ENCODE measurements at places on chromosomes 12 and 14.
A peak's percentile ranks its signal among the peaks of the same experiment; 100 is the strongest.

DNA sequence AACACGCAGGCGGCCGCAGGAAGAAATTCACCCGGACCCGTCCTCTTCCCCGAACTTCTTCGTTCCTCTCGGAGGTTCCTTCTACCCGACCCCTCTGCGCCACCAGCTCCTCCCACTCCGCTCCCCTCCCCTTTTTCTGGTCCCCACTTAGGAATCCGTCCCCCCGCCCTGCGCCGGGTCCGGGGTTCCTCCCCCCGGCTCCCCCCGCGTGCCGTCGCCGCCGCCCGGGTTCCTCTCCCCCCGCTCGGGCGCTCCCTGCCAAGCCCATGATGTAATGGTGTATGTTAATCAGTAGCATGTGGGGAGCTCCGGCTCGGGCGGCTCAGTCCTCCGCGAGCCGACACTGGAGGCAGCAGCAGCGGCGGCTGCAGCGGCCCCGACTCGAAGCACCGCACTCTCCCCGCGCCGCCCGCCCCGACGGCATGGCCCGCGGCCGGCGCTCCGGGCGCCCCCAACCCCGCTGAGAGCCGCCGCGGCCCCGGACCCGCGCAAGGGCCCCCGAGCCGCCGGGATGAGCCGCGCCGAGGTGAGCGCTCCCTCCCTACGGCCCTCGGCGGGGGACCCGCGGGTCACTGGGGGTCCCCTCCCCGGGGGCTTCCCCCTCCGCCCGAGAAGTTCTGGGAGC, 1.0 kb upstream of the SAMD4A start:
- peak; percentile 96 for DNase-seq

DNA sequence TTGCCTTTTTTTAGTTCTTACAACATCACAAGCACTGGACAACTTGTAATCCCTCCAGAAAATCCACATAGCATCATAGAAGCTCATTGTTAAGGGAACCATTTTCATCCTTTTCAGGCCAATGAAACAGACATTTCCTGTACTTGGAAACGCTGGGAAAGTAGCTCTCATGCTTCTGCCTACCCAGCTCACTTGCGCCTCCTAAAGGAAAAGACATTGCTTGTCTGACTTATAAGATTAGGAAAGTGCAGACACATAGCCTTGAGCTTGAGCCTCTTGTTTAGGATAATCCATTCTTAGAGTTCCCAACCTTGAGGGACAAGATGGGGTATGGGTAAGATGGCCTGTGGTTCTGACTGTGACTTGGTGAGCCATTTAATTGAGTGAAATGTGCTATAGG, 589.5 kb downstream of the NOVA1 start:
- DNase-seq: peak; percentile 14

DNA sequence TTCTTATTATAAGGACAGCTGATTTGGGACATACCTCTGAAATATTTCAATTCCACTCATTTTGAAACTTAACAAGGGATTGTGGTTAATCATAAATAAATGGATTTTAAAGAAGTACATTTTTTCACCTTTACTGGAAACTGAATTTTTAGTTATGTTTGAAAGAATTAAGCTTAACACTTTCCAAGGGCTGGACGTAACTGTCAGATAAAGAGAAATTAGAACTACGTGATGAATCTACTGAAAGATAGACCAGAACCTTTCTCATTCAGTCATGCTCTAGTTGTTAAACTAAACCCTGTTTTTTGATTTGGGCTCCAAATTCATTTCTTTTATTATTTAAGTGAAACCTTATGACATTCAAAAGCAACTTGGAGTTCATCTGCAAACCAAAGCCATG, 1892.1 kb upstream of the SEL1L start:
- no peak for DNase-seq

GRCh38 chr12:109617491-109617890, 43.9 kb downstream of the MVK start:
- no peak for DNase-seq

DNA sequence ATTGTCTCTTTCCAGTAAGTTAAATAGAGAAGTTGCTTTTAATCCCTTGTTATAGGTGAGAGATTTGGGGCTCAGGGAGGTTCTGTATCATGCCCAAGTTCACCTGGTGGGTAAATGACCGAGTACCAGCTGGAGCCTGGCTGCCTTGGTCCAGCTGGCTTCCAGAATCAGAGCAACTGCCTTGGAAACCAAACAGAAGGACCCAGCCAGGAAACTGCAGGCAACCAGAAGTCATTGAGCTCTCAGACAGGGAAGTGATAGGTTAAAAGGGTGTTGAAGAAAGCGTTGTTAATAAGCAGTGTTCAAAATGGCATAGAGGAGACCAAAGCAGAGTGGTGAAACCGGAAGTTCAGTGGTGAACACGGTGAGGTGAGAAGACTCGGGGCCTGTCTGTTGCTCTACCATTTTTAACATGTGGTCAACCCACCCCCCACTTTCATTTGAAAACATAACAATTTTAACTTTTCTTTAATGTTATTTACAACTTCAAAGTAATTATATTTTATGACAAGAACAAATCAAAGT, 54.9 kb downstream of the PLEKHG7 start:
- no peak for DNase-seq

GRCh38 chr14:88476214-88476774, 78.5 kb downstream of the PTPN21 start:
- no peak for DNase-seq

DNA sequence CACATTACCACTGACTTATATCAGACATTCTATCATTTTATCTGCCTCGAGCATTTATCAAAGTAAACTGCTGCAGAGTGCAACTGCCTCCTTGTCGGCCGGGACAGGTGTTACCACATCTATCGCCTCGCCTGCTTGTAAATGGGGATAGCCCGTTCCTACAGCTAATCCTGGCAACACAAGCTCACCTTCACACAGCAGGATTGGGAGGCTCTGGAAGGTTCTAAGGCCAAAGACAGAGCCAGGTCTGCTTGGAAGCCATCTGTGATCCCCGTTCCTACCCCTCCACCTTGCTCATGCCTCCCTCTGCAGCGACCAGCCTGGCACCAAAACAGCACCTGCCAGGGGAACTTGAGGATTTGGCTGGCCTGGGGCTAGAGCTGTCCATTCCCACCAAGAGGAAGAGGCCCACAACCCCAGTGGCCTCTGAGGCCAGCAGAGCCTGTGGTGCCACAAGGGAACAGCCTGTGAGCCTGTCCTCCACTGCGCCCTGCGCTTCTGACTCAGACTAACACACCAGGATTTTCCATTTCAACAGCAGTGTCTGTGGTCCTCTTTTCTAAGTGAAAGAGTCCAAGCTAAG, 114.8 kb upstream of the DIO3 start:
- no peak for DNase-seq

- peak; percentile 70 for DNase-seq
These were observed 145.6 kb upstream of the NCOR2 start for GRCh38 chr12:124713041-124713435.

GRCh38 chr12:32893043-32893442, 3.5 kb downstream of the PKP2 start:
- no peak for DNase-seq

GRCh38 chr12:56258068-56258819, at the start of gene ANKRD52:
Gene ANKRD52, minus strand, starts transcription at chr12:56258384. Its CDS starts 115 bp downstream, at chr12:56258269.
- peak; percentile 76 for DNase-seq

DNA sequence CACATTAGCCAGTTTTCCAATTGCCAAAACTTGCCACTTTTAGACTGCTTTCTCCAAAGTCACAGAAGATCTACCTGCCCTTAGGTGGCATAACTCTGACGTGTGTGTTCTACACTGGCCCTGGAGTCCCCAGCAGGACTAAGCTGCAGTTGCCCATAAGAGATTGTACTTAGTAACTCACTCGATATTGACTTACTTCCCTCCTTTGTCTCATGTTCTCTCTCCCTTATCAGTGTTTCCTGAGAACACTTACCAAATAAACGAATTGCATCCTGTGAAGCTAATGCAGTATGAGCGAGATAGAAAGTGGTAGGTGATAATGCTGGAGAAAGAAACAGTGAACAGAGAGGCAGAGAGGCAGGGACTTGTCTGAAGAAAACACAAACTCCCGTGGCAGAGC, 117.2 kb downstream of the NUAK1 start:
- no peak for DNase-seq

GRCh38 chr14:95476747-95477146, 39.7 kb downstream of the SYNE3 start:
- DNase-seq: no peak

DNA sequence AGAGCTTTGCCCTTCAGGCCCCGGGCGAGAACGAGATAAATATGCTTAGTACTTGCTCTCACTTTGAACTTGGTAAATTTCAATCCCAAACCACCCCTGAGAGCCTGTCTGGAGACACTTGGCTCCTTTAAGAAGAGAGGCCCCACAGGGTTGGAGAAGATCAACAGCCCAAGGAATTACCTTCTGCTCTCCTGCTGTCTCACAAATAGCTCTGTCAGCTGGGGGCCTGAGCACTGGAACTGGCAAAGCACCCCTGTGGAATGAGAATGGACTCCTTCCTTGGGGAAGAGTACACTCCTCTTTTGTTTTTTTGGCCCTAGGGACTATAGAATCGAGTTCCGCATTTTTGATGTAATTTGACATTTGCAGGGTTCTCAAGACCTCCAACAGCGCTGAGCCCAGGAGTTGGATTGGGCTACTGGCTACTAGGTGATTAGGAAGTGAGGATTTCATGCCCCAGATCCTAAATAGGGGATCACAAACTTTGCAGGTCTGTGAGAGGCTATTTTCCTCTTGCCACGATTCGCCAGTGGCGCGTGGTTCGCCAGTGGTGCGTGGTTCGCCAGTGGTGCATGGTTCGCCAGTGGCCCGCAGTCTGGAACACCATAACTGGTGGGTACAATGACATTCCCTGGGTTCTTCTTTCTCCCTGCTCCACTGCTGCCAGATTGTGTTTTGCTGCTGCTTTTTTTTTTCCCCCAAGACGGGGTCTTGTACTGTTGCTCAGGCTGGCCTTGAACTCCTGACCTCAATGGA, 17.8 kb upstream of the MEG3 start:
- no peak for DNase-seq

DNA sequence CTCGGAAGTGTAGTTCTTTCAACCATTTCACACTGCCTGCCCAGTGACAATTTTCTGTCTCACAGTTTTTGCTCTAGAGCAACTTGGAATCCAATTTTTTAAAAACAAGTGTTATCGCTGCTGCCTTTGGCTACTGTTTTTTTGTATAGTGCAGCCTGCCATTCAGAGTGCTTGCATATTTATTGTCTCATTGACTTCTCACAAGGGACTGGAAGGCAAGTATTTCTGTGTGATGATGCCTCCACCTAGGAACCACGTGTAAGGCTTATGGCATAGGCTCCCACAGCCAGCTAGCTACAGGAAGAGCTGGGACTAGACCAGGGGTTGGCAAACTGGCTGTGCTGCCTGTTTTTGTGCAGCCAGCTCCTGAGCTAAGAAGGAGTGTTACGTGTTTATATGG, 903 bp downstream of the PARPBP start:
- DNase-seq: peak; percentile 56

- DNase-seq: peak; percentile 92
These were observed 149.5 kb downstream of the ETV6 start for GRCh38 chr12:11798856-11799501.

DNA sequence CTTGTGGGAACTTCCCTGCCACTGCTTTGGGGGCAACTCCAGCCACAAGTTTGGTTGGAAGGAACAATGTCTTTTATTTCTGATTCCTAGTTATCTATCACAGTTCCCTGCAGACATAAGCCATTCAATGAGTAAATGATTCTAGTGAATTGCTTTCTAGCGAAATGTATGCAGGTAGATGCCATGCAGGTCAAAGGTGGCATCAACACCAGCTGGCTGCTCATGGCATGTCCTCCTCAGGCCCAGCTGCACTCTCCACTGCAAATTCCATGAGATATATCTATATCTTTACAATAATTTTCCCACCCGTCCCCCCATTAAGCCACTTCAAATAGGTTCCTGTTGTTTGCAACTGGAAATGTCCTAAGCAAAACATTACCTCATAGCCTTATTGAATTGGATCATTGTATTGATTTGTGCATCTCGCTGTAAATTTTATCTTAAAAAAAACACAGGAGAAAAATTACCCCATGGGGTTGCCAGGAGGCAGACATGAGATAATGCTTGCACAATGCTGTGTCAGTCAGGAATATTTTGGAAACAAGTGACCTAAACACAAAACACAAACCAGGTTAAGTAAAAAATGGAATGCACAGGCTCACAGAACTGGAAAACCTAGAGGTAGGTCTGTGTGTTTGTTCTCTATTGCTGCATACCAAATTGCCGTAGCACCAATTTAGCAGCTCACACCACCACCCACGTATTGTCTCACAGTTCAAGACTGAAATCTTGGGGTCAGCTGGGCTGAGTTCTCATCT, 32.8 kb upstream of the TXNRD1 start:
- DNase-seq: no peak

- DNase-seq: no peak
These were observed 912.4 kb downstream of the VRK1 start for GRCh38 chr14:97709552-97709951.

GRCh38 chr14:22726012-22726411, 40.5 kb upstream of the OXA1L start:
- DNase-seq: no peak

DNA sequence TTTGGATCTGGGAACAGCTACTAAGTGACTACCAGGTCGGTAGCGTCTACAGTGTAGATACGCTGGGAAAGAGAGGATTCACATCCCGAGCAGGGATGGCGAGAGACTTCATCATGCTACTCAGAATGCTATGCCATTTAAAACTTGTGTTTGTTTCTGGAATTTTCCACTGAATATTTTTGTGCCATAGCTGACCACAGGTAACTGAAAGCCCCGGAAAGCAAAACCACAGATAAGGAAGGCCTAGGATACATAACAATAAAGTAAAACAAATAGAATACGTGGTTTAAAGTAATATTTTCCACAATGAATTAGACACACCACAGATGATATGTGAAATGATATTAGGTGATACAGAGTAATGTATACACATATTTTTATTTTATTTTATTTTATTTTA, 7.9 kb upstream of the HCAR1 start:
- DNase-seq: no peak

DNA sequence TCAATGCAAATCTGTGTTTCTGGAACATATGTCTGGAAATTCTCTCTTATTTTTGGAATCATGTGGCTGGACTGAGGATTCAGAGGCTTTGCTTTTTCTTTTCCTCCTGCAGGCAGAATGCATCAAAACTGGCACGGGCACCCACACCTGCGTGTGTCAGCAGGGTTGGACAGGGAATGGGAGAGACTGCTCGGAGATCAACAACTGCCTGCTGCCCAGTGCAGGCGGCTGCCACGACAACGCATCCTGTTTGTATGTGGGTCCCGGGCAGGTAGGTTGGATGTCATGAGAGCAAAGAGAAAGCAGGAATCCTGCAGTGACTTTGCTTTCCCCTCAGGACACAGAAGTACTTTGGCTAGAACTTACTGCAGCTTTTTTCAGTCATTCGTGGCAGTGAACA, 90.3 kb downstream of the STAB2 start:
- peak; percentile 4 for DNase-seq

GRCh38 chr12:75439930-75440329, 40.6 kb upstream of the GLIPR1 start:
- no peak for DNase-seq

DNA sequence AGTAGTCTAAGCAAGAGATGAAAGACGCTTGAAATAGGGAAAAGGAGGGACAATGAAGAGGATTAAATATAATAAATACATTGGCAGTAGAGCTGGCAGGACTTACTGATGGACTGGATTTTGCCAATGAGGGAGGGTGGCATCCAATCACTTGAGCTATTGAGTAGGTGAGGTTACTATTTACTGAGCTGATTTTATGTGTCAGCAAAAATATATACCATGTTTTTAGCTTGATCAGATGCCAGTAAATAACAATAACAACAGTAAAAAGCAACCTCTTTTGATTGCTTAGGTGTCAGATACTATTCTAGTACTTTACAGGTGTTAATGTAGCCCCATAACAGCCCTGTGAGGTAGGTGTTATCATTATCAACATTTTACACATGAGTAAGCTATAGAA, 187.5 kb upstream of the LMNTD1 start:
- DNase-seq: no peak
